Testis (tissue), 5 donors: ENCODE measurements at places on chromosomes 5 and 9. TPM values are rescaled to one million over a fixed set of nuclear protein-coding genes. Genes with fewer than 3 reads are reported as not detected.

Gene C7
- total RNA-seq = 165 TPM

Gene ISCA1
- total RNA-seq = 40.9 TPM

Gene FIBCD1
- 29.1 TPM for total RNA-seq

Gene AQP7
- 37.6 TPM for total RNA-seq

Gene EQTN
- 33.0 TPM for total RNA-seq

Gene PCDH1
- 9.6 TPM for total RNA-seq

Gene IL4
- not detected for total RNA-seq

Gene NOXA1
- 4.6 TPM for total RNA-seq

Gene ANKRD31
- total RNA-seq = 10.3 TPM

Gene ENTREP1
- 5.9 TPM for total RNA-seq

Gene CDC14B
- 44.0 TPM for total RNA-seq

Gene ADAMTS19
- 2.6 TPM for total RNA-seq

Gene NRARP
- 40.6 TPM for total RNA-seq

Gene DPH7
- 61.8 TPM for total RNA-seq

Gene UBE2B
- total RNA-seq = 87.4 TPM

Gene DNAI1
- 36.7 TPM for total RNA-seq

Gene HINT1
- 102 TPM for total RNA-seq

Gene CSF1R
- total RNA-seq = 15.7 TPM

Gene SLC36A2
- total RNA-seq = 0.47 TPM

Gene MSANTD3
- 16.9 TPM for total RNA-seq

Gene MATR3
- total RNA-seq = 248 TPM

Gene LMX1B
- 7.6 TPM for total RNA-seq

Gene CD72
- 0.63 TPM for total RNA-seq

Gene GAPT
- total RNA-seq = 0.62 TPM

Gene APBA1
- 7.7 TPM for total RNA-seq

Gene IQGAP2
- 33.5 TPM for total RNA-seq

Gene PDCD1LG2
- total RNA-seq = 0.63 TPM
